ENCODE measurements at places on chromosomes 12 and 14.

DNA sequence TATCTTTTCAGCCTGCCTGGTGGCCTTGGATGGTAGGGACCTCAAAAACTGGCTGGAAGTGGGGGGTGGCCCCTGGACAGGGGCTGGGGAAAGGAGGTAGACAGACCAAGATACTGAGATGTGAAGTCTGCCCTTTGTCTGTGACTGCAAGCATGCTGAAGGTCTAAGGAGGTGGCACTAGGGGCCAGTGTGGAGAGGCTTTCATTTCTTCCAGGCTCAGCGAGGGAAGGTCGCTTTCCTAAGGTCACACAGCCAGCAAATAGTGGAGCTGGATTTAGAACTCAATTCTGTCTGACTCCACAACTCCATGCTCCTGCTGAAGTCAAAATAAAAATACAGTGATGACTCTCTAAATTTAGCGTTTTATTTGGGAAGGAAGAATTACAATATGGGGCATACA, 11.3 kb upstream of the PLBD2 start:
- DNase-seq, result no peak

- DNase-seq, result no peak
These were observed 130.5 kb upstream of the CRY1 start for GRCh38 chr12:107223821-107224220.

- DNase-seq, result no peak
These were observed 15.6 kb upstream of the TESC start for GRCh38 chr12:117114784-117115183.

DNA sequence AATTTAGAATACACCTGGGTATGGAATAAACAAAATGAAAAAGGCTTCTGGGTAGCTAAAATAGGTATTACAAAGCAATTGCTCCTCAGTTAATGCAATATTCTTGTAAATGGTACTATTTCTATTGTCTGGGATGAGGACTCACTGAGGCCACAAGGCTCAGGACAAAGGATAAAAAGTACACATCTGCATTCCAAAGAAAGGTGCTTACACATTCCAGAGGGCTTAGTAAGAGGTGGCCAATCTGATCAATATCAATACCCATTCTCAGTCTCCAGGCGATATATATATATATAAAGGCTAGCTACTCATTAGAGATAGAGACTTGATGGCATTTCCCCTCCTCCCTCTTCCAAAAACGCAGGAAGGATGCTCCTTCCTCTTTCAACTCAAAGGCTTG, 43.8 kb downstream of the ATXN7L3B start:
- DNase-seq, result no peak

GRCh38 chr12:104242546-104243206, 27.1 kb downstream of the TXNRD1 start:
- DNase-seq, result no peak

DNA sequence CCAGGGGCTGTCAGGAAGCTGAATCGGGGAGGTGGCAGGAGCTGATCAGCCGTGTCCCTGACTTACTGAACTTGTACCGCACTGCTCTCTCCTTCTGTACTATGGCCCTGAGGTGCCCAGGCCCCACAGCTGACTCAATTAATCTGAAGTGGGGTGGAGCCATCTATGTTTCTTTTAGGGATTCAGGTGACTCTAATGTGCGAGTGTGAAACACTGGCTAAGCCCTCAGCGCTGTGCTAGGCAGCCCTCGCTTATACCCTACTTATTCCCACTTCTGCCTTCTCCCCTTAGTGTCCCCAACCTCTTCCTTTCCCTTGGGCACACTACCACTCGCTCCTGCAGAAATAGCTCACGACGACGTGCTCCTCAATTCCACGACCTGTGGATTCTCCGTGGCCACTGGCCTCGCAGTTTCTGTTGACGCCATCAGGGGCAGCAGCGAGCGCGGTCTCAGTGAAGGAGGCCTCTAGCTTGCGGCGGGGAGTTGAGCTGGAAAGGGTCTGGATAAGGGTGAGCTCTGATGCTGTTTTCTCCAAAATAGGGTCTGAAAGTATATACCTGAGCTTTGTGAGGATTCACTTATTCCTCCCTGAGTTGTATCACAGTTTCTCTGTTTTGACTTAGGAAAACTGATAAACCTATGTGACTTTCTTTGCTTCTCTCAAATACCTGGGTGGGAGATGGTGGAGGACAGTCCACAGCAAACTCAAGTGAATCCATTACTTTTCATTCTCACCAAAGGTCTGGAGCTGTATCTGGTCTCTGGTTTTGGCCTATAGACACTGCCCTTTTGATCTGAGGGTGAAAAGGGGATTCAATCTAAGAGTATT, 167.6 kb downstream of the SLC41A2 start:
- no peak for DNase-seq

DNA sequence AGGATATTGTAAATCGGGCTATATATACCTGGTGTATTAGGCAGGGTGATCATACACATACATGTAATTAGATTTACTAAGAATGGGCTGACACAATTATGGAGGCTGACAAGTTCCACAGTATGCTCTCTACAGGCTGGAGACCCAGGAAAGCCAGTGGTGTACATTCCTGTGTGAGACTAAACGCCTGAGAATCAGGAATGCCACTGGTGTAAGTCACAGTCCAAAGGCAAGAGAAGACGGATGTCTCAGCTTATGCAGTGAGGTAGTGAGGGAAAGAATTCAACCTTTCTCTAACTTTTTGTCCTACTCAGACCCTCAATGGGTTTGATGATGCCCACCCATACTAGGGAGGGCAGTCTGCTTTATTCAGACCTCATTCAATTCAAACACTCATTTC, 57.1 kb downstream of the METTL25 start:
- DNase-seq, result no peak

All from HL-60 (cell line).